ENCODE measurements at places on chromosomes 4 and X.

GRCh38 chr4:76012388-76012801 is 5.1 kb upstream of the CXCL9 start:
- no peak for DNase-seq

DNA sequence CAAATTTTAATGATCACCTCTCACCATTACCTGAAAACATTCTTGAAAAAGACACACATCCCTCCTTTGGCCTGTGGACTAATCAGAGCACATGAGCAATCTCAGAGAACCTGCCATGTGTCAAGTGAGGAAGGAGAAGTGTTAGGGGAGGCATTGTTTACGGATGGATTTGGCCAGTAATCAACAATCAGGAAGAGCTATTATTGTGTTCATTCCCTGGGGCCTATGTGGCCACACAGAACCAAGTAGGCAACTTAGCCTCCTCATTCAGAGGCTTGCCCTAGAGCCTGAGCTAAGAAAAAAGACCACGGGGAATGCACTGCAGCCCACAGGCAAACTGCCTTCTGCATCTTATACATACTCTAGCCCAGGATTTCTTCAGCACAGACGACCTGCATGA is 40.6 kb upstream of the DOCK11 start:
- DNase-seq: no peak

DNA sequence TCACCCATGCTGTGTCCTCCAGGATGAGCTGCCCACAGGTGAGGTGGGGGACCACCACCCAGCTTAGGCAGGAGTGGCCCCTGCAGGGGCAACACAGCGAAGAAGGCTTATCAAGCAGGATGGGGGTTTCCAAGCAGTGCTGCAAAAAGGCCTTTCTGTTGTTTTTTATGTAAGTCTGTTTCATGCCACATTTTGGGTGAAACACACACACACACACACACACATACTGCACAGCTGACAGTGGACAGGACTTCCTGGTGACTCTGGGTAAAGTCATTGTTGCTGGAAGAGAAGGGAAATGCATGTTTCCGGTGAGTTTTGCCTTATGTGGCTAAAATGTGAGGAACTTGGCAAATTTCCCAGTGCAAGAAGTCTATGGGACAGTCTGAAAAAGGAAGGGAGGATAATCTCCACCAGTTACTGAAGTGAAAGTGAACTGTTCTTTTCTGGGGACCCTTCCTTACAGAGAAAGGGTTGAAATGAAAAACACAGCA is 119.2 kb downstream of the IRF2 start:
- peak; percentile 99 for DNase-seq

DNA sequence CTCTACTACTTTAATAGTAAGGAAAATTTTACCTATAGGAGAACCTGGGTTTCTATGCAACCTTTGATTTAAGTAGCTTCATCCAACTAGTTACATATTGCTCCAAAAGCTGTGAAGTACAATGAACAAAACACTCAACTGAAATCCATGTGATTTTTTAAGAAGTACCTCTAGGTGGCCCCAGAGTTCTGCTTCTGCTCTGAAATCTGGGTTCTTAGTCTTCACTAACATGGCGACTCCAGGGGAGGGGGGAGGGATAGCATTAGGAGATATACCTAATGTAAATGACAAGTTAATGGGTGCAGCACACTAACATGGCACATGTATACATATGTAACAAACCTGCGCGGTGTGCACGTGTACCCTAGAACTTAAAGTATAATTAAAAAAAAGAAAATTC is 73.4 kb upstream of the MAGEB2 start:
- peak; percentile 26 for DNase-seq

DNA sequence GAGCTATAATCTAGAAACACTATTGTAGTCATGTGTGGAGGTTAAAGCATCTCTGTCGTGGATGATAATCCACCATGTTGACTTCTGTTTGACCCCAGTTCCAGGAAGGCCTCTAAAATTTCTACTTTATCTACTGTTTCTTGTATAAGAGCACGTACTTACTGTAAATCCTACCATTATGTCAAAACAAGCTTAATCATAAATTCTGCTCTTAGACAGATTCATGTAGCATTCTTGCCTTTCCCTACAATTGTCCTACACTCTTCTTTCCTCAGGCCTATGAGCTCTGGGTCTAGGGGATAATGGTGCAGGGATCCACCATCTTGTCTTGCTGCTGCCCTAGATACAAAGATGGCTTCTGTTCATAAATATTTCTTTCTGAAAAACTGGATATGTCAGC is 2594.3 kb downstream of the ARAP2 start:
- DNase-seq: no peak

DNA sequence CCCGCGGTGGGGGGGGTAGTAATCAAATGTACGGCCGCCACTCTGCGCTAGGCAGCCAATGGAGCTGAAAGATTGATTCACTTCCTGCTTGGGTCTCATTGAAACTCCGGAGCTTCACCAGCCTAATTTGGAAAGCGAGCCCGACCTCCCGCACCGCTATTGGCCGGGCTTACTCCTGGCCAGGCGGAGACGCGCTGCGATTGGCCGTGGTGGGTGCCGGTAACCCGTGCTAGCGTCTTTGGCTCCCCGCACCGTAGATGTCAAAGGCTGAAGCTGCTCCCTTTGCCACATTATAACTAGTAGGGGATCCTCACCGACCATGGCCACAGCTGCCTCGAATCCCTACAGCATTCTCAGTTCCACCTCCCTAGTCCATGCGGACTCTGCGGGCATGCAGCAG is at the start of gene POU3F4:
Gene POU3F4, plus strand, starts transcription at position 285 of the 400 bp plus-strand sequence. Its CDS starts 35 bp downstream, at position 320.
- DNase-seq: no peak

DNA sequence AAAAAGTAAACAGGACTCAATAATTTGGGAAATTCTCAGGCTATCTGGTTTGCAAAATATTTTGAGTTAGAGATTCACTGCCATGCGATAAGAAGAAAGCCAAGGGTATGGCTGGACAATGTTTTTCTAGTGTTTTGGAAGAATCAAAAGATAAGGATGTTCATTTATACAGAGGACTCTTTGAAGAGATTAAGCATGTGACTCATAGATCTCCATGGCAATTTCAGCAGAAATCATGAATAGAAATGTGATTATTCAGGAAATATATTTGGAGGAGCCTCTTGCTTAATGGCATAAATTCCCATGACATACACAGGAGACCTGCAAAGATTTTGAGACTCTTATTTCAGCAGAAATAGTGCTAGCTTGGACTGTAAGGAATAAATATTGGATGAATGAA is 16.7 kb upstream of the FRAS1 start:
- no peak for DNase-seq

DNA sequence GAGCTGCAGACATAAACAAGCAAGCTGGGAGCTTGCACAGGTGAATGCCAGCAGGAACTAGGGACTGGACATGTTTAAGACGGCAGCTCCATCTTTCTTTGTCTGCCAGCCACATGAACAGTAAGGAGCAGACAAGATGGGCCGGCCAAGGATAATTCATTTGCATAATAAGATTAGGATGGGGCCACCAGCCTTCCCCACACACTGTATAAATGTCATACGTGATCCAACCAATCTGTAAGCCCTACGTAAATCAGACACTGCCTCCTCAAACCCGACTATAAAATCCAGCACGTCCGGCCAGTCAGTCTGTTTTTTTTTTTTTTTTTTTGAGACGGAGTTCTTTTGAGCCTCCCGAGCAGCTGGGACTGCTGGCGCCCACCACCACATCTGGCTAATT is 75.6 kb upstream of the BOD1L1 start:
- no peak for DNase-seq

DNA sequence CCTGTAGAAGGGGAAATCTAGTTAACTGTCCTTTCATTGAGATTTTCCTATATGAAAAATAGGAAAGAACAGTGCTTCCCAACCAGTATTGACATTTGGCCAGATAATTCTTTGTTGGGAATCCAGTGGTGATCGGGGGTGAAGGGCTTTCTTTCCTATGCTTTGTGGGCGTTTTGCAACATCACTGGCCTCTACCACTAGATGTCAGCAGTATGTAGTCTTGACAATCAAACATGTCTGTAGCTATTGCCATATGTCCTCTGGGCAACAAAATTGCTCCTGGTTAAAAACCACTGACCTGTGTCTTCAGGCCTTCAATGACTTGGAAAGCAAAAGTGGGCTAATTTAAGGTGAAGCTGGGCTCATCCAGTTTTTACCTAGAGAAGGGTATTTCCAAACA is 658.5 kb downstream of the DACH2 start:
- DNase-seq: no peak

DNA sequence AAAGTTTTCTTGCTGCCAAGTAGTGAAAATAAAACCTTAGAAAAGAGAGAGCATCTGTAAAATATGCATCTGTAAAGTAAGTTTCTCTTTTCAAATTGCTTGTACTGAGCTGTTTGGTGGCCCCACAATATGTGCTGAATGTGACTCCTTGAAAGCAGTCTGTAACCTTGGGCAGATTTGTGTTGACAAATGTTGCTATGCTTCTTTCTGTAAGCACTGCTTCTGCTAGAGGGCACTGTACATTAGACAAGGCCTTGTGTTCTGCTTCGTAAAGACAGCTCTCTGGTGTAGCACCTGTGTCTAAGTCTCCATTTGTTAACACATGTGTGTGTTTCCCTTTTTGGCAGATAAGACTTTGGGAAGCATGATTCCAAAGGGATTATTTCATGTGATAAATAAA is 56.6 kb upstream of the NRK start:
- DNase-seq: no peak

DNA sequence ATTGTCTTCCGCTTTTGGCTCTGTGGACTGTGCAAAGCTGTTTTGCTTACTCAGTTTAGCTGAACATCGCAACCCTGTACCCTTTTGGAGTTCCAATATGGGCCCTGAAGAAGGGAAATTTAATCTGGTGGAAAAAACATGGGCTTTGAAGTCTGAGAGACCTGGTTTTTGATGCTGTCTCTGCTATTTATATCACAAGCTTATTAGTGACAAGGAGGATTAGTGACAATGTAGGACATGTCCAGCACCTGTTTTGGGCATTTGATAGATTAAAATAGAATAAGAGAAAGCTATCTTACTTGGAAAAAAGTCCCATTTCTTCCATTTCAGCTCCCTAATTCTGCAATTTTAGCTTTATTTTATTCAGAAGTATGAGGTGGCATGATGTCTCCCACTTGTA is 417.3 kb downstream of the SPRY1 start:
- no peak for DNase-seq

DNA sequence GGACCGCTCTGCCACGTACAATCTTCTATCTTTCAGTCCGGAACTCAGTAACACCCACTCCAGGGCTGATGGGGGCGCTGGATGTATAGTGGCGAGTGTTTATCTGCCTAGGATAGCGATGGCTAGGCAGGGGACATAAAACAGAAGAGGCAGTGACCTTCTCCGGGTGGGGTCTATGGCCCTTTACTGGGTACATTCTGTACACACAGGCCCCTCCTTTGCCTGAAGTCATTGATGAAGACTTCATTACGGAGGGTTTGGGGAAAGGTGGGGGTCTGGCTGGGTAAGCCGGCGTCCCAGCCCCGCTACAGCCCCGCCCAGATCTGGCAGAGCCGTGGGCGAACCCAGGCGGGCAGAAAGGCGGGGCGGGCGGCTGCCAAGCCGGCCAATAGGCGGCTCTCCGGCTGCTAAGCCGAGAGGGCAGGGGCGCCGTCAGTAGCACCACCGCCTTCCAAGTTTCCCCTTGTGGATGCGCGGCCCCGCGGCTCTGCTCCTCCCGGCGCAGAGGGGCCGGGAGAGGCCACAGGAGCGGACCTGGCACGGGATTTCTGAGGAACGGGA is at the start of gene CHST7:
Gene CHST7, plus strand, starts transcription at position 435 of the 561 bp plus-strand sequence. CDS start 167 bp downstream, outside the sequence.
- peak; percentile 90 for DNase-seq

- DNase-seq: no peak
These were observed 15.7 kb downstream of the ADGRA3 start for GRCh38 chr4:22500128-22500611.

GRCh38 chrX:110043506-110043905 is 40.6 kb downstream of the TMEM164 start:
- DNase-seq: peak; percentile 35

Data from suppressor macrophage treated with lipopolysaccharide for 1 hour (primary cell).